CD8-positive, alpha-beta T cell (primary cell): ENCODE measurements at places on chromosomes 3 and 15.
A peak's percentile ranks its signal among the peaks of the same experiment; 100 is the strongest.

DNA sequence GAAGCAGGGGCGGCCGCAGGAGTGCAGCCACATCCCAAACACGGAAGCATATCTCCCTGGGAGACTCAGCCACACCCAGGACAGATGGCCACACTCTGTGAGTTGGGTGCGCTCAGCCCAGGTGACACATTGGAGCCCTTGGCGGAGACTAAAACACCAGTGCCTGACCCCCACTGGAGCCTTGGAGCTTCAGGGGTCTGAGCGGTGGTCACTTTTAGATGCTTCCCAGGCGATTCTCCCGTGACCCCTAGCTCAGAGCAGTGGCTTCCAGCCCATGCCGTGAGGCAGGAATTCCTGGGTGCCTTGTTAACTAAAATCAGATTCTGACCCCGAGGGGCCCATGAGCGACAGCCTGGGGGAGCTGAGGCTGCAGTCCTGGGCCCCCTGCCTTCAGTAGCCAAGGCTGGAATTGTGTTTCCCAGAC is 54.5 kb downstream of the PLXNA1 start:
- DNase-seq = no peak

- DNase-seq = no peak
These were observed 76.2 kb upstream of the MRPS22 start for GRCh38 chr3:139267300-139268246.

DNA sequence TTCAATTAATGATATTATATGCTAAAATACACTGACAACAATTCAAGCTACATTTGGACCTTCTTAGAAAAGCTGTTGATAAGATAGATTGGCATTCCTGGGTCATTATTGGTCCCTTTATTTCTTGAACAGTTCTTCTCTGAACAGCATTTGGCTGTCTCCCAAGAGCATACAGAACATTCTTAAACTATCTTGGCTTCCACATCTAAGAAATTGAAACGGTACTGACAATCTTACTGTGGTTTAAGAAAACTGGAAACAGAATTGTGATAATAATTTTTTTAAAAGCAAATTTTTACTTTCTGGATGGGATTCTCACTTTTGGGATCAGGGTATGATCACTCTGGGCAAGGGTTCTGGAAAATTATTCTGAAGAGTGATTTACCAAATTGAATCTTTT is 161.7 kb upstream of the ZNF385D start:
- no peak for DNase-seq

DNA sequence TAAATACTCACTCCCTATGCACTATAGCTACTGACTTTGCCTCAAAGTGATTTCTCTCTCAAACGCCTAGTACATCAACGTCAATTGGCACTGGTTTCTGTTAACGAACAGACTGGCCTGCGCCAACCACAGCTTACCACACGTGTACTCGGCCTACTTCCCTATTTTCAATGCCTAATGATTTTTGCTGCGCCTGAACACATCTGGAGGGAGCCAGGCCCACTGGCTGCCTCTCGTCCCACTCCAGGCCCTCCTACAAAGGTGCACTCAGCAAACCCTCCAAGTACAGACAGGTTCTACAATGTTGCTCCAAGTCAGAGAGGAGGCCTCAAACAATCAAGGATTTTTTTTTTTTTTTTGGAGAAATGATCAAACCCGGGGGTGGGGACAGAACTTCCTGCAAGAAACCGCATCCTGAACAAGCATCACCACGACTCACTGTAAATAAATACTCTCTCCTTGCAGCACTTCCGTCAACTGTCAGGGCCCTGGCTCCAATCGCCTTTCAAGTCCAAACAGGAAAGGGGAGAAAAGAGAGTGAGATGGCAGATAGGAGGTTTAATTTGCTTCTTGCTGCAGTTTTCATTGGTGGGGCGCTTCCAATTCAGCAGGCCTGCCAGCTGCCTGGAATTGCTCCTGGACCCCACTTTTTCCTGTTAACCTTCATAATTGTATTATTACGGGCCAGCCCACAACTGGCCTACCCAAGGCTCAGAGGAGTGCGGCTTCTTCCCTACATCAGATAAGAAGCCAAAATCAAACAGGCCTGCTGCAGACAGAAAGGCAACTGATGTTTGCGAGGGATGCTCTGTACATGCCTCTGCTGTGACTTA is 139.3 kb downstream of the FOXP1 start:
- peak; percentile 95 for DNase-seq

DNA sequence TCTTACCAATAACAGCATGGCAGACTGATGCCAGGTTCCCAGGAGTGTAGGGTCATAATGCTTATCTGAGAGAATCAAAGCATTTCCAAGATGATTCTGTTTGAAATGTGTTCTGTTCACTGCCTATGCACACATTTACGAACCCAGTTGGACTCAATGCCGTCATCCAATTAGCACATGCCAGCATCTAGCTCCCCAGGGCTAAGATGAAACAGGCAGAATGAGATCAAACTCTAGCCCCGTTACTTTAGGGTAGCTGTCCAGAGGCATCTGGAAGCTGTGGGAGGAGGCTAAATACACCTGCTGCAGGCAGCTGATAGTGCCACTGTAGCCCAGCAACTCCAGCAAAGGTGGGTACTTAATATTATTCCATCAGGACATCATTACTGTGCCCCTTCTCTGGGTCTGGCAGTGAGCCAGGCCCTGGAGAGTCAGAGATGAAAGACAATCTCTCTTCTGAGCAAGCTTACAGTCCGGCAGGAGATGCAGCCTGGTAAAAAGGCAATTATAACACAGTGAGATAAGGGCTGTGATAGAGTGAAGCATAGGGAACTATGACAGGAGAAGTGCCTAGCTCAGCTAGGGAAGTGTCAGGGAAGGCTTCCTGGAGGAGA is 156.4 kb upstream of the PPP2R3A start:
- no peak for DNase-seq

DNA sequence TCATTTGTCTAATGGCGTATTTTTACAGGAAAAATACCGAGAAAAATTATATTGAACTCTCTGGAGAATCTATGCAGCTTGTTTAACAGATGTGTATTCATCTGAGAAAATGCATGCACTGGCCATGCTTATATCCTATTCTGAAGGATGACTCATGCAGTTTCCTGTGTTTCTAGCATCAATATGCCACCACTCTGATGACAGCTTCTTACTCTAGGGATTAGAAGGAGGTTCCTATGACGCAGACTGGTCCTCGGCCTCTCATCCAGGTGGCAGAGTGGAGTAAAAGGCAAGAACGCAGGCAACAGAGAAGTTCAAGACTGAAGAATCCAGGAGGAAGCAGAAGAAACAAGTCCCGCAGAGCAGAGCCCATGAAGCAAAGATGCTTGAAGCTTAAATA is 910.0 kb upstream of the ROBO1 start:
- no peak for DNase-seq

DNA sequence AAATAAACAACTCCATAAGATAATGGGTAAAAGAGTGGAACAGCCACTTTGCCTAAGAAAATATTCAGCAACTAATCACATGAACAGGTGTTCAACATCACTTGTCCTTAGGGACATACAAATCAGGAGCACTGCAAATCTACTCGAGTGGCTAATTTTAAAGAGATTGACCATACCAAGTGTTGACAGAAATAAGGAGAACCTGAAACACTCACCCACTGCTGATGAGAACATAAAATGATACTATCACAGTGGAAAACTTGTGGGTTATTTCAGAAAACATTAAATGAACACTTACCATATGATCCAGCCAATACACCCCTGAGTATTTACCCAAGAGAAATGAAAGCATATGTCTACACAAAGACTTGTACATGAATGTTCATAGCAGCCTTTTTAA is 70.5 kb downstream of the GABRB3 start:
- no peak for DNase-seq

DNA sequence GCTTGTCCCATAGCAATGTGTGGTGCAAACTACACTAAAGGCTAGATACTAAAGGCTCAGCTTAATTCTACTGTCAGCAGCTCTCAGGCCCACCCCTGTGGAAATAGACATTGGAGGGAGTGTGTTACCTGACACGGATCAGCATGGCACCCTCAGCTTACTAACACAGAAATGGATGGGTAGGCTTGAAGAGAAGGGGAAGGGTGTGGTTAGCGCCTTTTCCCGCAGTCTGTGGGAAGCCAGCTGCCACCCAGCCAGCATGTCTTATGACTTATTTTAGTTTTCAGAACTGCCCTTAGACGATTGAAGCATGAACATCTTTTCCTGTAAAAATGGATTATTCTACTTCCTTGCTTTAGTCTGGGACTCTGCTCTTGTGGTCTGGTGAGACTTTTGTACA is 25.8 kb upstream of the ADPGK start:
- DNase-seq = peak; percentile 55

DNA sequence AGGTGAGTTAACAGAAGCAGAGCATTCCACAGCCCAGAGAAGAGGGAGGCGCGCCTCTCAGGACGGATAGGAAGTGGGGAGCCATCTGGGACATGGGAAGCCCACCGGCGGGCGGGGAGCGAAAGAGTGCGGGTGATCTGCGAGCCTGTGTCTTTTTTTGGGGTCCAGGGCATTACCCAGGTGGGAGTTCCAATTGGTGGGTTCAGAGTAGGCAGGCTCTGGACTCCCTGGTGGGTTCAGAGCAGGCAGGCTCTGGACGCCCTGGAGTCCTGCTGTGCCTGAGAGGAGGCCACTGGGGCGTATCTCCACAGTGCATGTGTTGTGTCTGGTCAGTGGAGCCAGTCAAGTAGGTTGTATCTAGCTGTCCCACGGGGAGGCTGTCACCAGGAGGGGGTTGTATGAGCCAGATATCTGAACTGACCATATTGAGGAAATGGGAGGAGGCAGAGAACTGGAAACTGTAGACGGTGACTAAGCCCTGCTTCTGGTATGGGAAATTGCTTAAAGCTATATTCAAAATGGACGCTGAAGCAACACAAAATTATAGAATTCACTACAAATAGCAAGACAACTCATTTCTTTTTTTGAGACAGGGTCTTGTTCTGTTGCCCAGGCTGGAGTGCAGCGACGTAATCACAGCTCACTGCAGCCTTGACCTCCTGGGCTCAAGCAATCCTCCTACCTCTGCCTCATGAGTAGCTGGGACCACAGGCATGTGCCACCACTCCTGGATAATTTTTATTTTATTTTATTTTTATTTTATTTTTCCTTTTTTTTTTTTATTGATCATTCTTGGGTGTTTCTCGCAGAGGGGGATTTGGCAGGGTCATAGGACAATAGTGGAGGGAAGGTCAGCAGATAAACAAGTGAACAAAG is 34.5 kb upstream of the CHST2 start:
- DNase-seq = no peak

DNA sequence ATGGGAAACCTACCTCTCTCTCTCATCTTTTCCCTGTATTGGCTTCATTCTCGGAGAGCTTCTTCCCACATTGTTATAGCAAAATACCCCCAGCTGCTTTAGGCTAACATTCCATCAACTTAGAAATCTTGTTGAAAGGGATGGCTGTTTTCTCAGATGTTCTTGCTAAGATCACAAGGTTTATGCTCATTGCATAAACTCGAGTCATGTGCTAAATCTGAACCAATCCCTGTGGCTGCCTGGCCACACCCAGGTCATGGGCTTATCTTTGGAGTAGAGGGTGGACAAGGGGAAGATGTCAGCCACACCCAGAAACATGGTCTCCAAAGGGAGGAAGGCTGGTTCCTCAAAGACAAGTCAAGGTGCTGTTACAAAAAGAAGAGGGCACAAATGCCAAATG is 150.6 kb upstream of the UMPS start:
- DNase-seq = no peak

GRCh38 chr3:194369522-194370279 is at the start of gene LRRC15:
Gene LRRC15 (minus strand): TSS chr3:194369743. CDS start chr3:194361043, 8,700 bp downstream.
- no peak for DNase-seq

DNA sequence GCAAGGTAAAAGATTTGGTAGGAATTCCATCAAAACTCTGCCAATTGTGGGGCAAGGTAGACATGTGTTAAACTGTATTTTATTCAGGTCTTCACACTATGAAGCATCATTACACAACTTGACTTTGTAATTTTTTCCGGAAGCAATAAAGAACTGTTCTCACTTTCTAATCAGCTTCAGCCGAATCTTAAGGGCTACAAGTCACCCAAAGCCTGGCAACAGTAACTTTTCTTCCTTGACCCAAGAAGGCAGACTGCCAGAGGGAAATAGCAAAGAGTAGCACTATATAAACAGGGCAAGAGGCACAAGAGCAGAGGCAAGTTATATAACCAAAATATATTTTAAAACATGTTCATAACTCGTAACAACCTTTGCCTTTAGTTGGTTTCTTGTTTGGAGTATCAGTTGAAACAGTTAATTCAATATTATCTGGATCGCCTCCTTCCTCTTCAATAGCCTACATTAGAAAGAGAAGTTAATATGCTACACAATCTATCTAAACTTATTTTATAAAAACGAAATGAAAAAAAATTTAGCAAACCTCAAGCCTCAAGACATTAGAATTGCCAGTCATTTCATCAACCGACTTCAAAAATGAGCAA is 1.4 kb downstream of the SLTM start:
- no peak for DNase-seq
